Nephron progenitor cell (in vitro differentiated cells): ENCODE measurements at places on chromosomes 5 and 9.

DNA sequence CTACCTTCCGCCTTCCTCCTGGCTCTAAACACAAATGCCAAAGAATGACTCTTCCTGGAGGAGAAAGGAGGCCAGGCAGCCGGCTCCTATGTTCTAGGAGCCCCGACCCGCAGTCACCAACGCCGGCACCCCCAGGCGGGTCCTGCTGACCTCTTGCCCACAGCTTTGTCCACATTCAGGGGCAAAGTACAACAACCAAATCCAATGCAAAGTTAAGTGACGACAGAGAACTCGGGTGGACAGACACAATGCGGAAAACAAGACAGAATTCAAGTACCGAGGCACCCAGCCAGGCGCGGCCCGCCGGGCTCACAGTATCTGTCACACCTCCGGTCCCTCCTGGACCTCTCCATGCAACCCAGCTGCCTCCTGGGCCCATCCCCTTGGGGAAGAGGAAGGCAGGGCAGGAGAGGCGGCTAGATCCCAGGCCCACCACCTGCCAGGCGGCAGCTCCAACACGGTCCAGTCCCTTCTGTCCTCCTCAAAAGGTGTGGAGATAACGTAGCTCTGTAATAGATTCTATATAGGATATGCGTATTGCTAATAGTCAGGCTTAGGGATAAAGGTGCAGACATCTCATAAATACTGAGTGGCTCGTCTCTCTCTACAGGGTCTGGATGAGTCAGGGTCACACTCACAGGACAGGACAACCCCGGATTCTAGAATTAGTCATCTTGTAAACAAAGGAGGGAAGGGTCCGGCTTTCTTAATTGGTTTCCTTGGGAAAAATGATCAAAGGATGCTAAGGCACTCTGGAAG lies 46.9 kb upstream of the UBAC1 start:
- no peaks in the 10 kb centered on the region for H3K36me3 ChIP-seq
- DNase-seq, result no peak
- peaks cover 4% of the 10 kb centered on the region for H3K27me3 ChIP-seq
- H3K4me1 ChIP-seq, result peaks cover 67% of the 10 kb centered on the region
- H3K27ac ChIP-seq, result peak overlapping the region; percentile 87

GRCh38 chr5:39341896-39342295 lies 22.4 kb downstream of the C9 start:
- no peak overlapping the region for H3K27ac ChIP-seq
- no peaks in the 10 kb centered on the region for H3K4me1 ChIP-seq
- no peaks in the 10 kb centered on the region for H3K36me3 ChIP-seq
- no peak overlapping the region for H3K4me3 ChIP-seq

- H3K4me1 ChIP-seq, result peaks cover 24% of the 10 kb centered on the region
- no peak for DNase-seq
- H3K27me3 ChIP-seq, result peaks cover 4% of the 10 kb centered on the region
- H3K27ac ChIP-seq, result peak overlapping the region; percentile 96
Observed at GRCh38 chr5:179733772-179734126, 1.1 kb downstream of the MAML1 start.

- no peak overlapping the region for H3K27ac ChIP-seq
- no peak for DNase-seq
- H3K27me3 ChIP-seq, result no peaks in the 10 kb centered on the region
- H3K36me3 ChIP-seq, result peaks cover 81% of the 10 kb centered on the region
Observed at GRCh38 chr9:91784673-91785446, 165.2 kb downstream of the ROR2 start.

GRCh38 chr5:112413611-112414010 lies 5.5 kb downstream of the EPB41L4A start:
- H3K36me3 ChIP-seq, result no peaks in the 10 kb centered on the region
- no peak for DNase-seq
- H3K4me1 ChIP-seq, result peaks cover 33% of the 10 kb centered on the region

GRCh38 chr9:108316066-108316465 lies 539.7 kb downstream of the ACTL7B start:
- peaks cover 3% of the 10 kb centered on the region for H3K27me3 ChIP-seq
- H3K4me3 ChIP-seq, result no peak overlapping the region
- H3K27ac ChIP-seq, result no peak overlapping the region

DNA sequence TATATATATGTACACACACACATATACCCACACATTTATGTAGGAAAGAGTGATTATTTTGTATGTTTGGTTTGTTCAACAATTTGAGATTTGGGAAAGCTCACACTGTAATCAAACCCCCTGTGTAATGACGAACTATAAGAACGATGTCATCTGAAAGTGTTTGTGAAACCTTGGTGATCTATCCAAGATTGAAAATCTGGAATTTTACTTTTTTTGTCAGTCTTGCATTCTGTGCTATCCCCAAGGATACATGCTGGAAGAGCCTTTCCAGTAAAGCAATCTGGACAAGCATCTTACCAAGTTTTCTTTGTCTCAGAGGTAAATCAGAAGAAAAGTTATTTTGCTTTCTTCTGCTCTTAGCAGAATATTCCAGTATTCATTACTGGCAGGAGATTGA lies 23.3 kb downstream of the SGCD start:
- H3K4me3 ChIP-seq, result no peak overlapping the region
- no peaks in the 10 kb centered on the region for H3K36me3 ChIP-seq
- DNase-seq, result no peak
- peaks cover 16% of the 10 kb centered on the region for H3K4me1 ChIP-seq
- peaks cover 9% of the 10 kb centered on the region for H3K27me3 ChIP-seq

- H3K27me3 ChIP-seq, result peaks cover 6% of the 10 kb centered on the region
- no peak overlapping the region for H3K27ac ChIP-seq
- peaks cover 62% of the 10 kb centered on the region for H3K36me3 ChIP-seq
Observed at GRCh38 chr9:13213337-13213736, 66.2 kb downstream of the MPDZ start.

DNA sequence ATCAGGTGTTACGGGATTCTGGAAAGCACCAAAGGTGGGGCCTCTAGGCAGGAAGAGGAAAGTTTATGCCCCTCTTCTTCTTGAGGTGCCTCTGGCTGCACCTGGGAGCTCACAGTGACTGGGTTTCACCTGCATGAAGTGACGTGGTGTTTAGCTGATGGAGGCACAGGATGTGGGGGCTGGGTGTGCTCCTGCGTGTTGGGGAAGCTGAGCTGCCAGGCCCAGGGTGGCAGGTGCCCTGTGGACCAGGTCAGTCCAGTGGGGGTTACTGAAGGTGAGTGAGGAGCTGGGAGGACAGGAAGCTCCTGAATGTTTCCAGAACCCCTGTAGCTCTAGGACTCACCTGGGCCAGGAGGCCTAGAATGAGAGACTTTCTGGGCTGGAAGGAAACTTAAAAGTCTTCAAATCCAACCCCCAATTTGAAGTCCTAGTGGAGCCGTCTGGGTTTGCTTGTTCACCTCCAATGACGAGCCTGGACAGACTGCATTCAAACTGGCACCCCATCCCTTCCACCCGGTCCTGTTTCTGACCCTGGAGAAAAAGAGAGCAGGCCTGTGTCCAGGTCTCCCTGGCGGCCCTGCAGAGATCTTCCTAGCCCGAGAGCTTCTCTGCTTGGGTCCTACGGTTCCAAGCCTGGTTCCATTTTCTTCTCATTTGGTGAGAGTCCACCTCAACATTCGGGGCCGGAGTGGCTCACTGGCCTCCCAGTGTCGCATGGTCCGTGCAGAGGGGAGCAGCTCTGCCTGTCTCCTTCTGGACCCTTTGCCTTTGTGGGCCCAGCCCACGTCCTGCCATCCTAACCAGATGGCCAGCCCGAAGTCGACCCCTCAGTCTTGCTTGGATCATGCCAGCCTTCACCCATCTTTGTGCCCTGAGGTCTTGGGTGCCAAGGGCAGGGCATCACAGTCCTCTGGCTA lies 22.3 kb downstream of the TRAF1 start:
- DNase-seq, result no peak
- no peak overlapping the region for H3K4me3 ChIP-seq
- H3K27me3 ChIP-seq, result peaks cover 14% of the 10 kb centered on the region
